ENCODE measurements at places on chromosomes 6 and 20.

- DNase-seq: no peak
Measured at GRCh38 chr6:7112171-7112570, 4.4 kb downstream of the RREB1 start.

GRCh38 chr6:35173427-35174087 is 32.4 kb upstream of the TCP11 start:
- no peak for DNase-seq

DNA sequence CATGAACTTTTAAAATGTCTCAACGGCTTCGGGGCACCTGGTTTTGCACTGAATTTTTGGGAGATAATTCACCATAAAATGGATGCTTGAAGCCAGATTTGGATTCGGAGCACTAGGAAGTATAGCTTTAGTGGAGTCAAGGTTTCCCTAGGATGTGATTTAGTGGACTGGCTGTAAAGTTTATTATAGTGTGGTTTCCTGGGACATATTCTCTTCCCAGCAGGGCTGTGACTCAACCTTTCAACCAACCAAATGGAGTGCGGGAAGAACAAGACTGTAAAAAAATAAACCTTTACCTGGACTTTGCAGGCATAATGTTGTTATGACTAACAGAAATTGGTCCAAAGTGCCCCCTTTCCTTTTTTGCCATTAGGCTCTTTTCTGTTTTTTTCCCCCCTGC is 327.4 kb upstream of the MAN1A1 start:
- DNase-seq: no peak

- DNase-seq: no peak
Measured at GRCh38 chr6:125843593-125843992, 52.8 kb downstream of the NCOA7 start.

DNA sequence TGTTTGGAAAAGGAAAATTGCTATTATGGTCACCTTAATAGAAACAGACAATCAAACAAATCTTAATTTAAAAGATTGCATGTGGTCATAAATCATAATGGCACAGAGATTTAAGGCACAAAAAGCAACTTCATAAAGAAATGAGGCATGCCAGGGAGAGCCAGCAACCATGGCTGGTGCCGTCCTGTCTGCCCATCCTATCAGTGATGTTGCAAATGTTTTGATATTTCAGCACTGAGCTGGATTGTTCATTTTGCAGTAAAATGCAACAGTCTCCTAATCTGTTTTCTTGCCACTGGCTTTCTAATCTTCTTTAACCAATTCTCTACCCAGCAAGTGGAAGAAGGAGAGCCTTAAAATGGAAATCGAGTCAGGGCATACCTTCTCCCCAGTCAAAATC is 249.8 kb downstream of the SAMD5 start:
- no peak for DNase-seq

DNA sequence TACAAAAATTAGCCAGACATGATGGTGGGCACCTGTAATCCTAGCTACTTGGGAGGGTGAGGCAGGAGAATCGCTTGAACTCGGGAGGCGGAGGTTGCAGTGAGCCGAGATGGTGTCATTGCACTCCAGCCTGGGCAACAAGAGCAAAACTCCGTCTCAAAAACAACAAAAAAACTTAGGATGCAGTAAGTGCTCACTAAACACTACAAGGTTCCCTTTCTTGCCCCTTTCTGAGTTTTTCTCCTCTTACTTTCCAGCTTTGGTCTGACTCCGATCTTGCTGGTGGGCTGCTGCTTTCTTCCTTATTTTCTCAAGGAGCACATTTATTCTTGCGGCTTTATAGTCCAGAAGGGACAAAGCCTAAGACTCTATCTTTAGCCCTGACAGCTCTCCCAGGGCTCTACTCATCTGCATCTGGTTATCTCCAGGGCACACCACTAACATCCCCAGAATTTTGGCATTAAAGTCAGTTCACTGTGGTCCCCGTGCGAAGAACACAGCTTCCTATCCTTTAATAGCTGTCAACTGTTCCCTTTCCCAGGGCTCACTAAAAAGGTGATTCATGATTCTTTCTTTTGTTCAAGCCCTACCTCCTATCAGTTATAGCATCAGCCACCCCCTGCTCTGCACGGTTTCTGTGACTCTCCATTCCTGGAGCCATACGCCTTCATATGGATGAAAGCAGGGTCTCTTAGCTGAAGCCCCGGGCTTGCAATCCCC is 17.1 kb upstream of the RPN2 start:
- DNase-seq: no peak

- DNase-seq: no peak
Measured at GRCh38 chr6:131586543-131586942, 13.5 kb downstream of the ARG1 start.

DNA sequence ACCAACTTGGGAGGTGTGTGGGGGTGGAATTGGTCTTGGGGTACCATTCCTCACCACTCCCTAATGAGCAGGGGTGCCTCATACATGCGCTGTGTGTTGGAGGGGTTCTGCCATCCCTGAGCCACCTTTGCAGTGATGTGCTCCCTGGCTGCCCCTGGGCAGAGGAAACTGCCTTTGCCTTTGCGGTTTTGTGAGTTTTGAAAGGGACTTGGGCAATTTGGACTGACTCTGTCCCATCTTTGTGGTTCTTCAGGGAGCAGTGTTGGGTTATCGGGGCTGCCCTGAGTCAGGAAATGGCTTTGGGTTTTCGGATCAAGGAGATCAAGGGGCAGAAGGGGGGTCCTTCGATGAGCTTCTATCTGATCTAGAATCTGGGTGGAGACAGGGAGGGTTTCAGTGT is 3.9 kb upstream of the PHACTR3 start:
- DNase-seq: no peak

DNA sequence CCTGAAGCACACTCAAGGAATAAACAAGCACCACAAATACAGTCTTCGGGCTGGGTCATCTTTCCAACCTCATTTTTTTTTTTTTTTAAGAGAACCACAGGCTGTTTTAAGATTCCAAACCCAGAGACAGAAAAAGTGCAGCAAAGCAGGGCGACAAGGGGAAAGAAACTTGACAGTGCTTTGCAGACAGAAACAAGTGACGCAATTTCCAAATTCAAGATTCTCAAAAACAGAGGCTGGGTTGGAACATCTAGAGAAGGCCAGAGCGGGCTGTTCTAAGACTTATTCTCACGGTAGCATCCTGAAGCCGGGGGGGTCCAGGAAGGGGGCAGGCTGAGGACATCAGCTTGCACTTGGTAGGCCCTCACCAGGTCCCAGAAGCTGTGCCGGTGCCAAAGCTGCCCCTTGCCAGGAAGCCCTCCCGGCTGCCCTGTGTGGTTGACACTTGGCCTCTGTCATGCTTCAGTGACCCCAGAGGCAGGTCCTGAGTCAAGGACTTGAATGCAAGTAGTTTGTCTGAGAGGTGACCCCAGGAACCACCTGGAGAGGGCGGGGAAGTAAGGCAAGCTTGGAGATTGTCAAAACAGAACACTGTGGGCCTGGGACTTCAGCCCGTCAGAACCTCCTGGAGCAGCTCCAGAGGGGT is 50.5 kb downstream of the BMP7 start:
- DNase-seq: no peak

DNA sequence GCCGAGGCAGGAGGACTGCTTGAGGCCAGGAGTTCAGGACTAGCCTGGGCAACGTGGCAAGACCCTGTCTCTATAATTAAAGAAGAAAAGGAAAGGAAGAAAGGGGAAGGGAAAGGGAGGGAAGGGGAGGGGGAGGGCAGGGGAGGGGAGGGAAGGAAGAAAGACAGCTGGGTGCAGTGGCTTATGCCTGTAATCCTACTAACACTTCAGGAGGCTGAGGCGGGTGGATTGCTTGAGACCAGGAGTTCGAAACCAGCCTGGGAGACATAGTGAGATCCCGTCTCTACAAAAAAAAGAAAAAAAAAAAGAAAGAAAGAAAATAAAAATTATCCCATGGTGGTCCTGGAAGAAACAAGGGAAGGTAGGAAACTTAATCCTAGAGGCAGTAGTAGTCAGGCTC is 33.5 kb downstream of the BCL2L1 start:
- no peak for DNase-seq

GRCh38 chr6:91079969-91080368 is 493.1 kb upstream of the MAP3K7 start:
- DNase-seq: no peak

DNA sequence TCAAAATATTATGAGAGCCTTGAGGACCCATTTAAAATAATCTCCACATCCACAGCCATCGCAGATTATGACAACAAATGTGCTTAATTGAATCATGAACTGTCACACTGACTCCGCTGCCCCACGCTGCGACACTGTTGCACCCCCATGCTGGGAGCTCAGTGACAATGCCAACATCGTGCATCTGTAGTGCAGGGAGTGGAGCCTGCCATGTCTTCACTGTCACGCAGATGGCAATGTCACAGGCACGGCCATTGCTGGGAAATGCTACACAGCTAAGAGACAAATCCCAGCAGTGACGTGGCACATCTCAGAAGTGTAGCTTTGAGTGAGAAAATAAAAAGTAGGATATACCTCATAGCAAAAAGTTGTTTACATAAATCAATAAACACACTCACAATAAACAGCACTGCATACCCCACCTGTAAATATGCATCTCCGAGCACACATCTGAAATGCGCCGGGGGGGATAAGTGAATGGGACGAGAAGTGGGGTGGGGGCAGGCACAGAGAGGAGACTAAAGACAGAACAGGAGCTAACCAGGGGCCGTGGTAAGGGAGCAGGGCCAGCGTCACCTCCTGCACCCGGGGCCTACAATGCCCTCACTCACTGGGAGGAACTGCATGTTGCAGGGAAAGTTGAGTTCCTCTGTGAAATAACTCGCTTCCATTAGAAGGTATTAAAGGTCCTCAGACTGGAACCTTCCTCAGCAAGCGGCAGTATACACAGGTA is 349.9 kb downstream of the THBS2 start:
- DNase-seq: no peak

- DNase-seq: no peak
Measured at GRCh38 chr20:15759594-15759993, 813.7 kb downstream of the KIF16B start.

DNA sequence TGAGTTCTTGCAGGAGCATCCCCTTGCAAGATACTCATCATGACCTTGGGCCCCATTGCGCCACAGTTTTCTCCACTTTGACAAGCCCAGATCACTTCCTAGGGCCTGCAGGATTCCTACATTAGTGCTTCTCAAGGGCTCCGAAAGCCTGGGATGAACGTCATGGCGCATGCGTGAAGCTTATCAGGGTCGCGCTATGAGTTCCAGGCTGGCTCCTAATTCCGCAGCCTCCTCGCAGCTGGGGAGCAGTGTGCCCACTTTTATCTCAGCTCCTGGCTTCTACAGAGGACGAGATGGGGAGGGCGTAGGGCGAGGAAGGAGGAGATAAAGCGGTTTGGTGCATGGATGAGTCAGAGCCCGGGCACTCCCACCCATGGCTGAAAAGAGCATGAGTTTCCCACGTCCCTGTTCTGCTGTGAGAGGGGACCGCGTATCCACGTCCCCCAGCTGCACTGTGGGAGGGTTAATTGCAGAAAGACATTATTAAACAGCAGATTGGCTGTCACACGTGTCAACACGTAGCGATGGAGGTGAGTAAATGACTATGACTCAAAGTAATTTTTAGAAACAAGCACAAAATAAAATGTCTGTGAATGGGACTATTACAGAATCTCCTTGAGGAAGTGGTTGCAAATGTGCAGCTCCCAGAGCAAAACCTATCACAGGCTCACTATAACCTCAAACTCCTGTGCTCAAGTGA is 72.9 kb upstream of the DSP start:
- DNase-seq: no peak

DNA sequence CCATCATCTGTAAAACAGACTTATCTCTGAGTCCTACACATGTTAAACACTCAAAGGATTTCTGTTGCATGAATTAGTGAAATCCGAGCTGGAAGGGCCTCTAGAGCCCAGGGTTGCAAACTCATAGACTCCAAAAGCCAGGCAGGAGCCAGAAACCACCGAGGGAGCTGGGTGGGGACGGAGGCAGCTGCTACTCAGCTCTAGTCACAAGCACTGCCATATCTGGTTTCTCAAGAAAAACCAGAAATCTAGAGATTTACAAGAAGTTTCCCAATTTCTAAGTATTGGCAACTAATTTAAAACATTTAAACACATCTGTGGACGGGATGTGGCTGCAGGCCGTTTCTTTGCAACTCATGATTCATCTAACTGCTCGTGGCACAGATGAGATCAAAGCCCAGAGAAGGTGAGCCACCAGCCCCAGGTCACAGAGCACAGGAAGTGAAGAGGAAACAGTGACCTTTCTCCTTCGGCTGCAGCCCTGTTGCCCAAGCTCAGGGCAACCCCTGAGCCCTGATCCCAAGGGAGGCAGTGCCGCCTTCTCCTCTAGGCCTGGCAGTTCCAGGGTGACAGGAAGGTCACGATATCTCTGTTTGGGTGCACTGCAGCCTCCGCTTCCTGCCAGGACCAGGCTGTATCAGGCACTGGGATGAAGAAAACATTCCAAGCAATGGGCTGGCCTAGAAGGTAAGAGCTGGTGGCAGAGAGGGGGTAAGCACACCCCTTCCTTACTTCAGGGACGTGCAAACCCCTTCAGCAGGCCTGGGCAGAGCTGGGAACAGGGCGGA is 26.4 kb upstream of the PTGIS start:
- DNase-seq: no peak

- DNase-seq: no peak
Measured at GRCh38 chr6:36649701-36650484, 28.6 kb upstream of the CDKN1A start.

GRCh38 chr6:66605971-66606370 is 898.9 kb upstream of the EYS start:
- DNase-seq: no peak

GRCh38 chr20:29497261-29497671 is 1760.2 kb upstream of the DEFB115 start:
- no peak for DNase-seq

DNA sequence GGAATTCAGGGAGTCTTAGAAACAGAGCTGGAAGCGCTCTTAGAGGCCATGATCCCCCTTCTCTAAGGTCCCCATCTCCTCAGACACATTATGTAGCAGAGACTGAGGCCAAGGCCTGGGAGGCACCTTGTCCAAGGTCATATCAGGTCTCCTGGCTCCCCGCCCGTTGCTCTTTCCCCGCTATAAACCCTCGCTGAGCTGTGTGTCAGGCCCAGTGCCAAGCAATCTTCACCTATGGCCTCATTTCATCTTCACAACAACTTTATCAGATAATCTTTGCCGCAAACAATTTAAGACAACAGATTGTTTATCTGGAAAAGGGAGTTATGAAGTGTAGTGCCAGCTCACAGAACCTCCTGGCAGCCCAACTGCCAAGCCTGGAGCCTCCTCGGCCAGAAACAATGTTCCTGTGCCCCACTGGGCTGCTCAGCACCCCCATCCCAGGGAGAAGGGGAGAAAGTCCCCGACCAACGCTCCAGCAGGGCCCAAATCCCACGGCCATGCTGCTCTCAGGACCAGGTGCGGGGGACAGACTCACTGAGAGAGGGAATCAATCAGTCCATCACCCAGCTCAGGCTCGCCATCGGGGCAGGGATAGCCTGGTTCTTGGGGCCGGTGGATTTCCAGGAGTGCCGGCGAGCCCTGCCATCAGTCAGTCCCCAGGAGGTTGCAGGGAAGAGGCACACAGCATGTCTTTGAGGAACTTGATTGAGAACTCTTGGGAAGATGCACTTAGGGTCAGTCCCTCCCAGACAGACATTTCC is 16.9 kb upstream of the FANCE start:
- DNase-seq: no peak

GRCh38 chr6:163017801-163018200 is 290.0 kb downstream of the PACRG start:
- no peak for DNase-seq

- DNase-seq: no peak
Measured at GRCh38 chr20:44886266-44886651, 754 bp downstream of the YWHAB start.

Measured in effector CD4-positive, alpha-beta T cell (primary cell).